ENCODE measurements at places on chromosomes 7 and 10.

GRCh38 chr7:139618482-139619366 is 95.2 kb downstream of the CLEC2L start:
- DNase-seq, result no peak

- DNase-seq, result no peak
Measured at GRCh38 chr10:94133239-94133638, 139.5 kb downstream of the PLCE1 start.

DNA sequence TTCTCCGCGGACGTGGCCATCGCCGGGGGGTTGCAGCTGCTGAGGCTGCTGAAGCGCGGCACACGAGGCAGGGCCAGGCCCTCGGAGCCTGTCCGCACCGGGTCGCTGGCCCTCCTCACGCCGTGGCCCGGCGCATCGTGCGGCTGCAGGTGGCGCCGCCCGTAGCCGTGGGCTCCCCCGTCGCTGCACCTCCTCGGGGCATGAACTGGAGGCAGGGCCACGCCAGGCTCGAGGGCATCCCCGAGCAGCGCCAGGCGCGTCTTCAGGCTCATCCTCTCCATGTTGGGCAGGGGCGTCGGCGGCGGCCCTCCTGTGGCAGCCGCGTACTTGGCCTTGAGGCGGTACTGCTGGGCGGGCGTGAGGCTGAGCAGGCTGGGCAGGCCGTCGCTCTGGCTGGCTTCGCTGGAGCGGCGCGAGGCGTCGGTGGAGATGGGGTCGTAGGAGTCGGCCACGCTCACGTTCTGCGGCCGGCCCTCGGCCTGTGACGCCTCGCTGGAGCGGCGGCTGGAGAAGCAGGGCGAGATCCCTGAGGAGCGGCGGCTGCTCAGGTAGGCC is 263.1 kb upstream of the INHBA start:
- DNase-seq, result no peak

GRCh38 chr10:29603223-29603896 is 31.4 kb downstream of the SVIL start:
- DNase-seq, result no peak

- no peak for DNase-seq
Measured at GRCh38 chr10:47022311-47023131, 111.3 kb downstream of the PTPN20 start.

DNA sequence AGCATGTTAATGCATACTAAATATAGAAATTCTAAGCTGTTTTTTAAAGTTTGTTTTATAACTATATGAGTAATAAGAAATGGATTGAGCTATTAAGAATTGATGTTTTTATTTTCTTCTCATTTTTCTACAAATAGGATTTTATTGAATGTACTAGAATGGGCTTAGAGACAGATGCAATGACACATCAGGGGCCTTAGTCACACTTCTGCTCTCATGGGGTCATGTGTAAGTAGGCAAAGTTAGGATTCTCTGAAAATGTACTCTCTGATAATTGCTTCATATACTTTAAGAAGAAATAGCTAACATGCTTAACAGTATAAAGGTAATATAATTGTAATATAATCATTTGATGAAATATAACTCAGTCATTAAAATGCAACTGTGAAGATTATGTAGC is 154.6 kb downstream of the ZNF438 start:
- no peak for DNase-seq

DNA sequence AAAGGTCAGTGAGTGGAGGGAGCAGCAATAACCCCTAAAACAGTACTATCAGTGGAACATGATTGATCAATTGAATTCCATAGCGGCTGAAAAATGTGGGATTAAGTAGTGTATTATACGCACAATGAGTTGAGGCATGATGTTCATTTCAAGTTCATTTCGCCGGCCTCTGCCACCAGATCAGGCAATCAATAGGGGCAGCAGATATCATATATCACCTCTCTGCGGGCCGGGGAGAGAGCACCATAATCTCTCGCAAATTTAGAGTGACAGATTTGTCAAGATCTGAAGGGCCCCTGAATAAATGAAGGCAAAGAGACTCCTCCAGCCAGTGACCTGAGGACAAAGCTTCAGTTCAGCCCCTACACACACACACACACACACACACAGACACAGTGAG is 58.5 kb downstream of the PAX2 start:
- DNase-seq, result no peak

DNA sequence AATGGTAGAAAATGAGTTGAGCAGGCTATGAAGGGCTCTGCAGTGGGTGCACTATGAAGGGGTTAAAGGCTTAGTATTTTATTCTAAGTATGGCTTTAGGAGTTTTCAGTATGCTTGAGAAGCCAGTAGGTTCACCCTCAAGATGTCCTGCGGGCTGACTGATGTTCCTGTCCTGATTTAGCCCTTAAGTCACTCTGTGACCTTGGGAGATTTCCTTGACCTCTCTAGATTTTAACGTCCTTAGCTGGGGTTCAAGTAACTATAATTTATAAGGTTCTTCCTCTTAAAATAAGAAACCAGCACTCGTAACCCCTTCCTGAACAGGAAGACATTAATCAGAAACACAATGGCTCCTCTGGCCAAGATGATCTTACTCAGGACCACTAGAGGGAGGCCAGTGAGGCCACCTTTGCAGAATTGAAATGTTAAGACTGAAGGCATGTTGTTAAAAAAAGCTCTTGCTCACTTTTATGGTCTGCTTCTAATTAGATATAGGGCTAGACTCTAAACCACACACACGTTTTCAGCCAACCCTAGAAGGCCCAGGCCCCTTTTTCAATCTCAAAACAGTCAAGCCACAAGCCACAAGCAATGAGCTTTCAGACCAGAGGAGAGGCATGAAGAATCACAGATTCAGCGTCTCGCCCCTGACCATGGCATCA is 41.9 kb downstream of the CDK1 start:
- no peak for DNase-seq

- no peak for DNase-seq
Measured at GRCh38 chr7:92413550-92413949, 33.7 kb upstream of the GATAD1 start.

DNA sequence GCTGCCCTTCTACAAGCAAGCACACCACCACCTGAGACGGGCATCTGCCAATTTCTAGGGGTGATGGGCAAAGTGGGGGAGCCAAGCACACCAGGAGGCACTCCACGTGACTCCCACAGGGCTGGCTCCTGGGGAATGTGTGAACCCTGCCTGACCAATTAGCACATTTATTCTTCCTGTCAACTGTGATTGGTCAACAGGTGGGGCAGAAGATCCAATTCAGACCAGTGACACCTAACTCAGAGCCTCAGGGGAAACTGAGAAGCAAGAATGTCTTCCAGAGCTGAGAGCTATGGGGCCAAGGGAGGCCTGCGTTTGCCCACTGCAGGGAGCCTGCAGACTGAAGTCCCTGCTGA is 15.4 kb downstream of the TMEM273 start:
- no peak for DNase-seq

DNA sequence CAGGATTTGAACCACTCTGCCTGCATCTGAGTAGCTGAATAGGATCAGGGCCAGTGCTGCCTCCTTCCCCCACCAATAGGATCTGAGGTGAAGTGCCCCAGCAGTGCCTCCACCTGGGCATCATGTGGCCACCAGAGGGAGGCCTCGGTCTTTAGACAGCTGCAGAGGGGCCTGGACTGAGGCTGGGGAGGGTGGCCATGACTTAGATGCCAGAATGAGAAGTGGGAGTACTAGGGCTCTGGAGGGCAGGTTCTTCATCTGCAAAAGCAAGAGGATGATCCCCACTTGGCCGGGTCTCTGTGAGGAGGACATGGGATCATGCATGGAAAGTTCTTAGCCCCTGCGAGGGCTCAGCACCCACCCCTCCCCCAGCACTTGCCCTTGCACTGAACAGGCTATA is 56.9 kb downstream of the NEUROG3 start:
- no peak for DNase-seq

DNA sequence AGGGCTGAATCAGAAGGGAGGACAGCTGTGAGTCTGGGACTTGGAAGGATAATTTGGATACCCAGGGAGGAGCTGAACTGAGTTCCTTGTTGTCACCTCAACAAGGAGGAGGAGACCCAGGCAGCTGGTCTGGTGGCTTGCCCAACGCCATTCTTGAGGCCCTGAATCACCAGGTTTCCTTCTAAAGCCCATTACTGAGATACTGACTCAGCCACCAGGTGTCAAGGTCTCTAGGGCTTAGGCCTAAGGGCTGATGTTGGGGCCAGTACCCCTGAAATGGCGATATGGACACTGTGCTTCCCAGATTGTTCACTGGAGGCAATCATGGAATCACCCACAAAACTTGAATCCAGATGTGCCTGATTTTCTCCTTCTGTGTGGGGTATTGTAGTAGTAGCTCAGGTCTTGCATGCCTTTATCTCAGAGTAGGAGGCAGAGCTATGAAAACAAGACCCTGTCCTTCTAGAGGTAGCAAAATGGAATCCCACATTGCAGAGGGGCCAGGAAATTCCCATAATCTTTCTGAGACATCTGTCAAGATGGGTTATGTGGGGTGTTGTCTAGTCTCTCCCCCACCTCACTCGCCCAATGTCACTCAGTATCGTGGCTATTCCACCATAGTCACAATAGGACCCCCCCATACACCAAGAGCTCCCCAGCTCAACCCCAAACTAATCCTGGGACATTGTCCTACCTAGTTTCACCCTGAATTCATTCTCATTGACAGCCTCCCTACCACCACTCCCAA is 1.8 kb upstream of the ATG9B start:
- DNase-seq, result no peak

- DNase-seq, result no peak
Measured at GRCh38 chr7:28695300-28696295, 262.5 kb downstream of the TRIL start.

DNA sequence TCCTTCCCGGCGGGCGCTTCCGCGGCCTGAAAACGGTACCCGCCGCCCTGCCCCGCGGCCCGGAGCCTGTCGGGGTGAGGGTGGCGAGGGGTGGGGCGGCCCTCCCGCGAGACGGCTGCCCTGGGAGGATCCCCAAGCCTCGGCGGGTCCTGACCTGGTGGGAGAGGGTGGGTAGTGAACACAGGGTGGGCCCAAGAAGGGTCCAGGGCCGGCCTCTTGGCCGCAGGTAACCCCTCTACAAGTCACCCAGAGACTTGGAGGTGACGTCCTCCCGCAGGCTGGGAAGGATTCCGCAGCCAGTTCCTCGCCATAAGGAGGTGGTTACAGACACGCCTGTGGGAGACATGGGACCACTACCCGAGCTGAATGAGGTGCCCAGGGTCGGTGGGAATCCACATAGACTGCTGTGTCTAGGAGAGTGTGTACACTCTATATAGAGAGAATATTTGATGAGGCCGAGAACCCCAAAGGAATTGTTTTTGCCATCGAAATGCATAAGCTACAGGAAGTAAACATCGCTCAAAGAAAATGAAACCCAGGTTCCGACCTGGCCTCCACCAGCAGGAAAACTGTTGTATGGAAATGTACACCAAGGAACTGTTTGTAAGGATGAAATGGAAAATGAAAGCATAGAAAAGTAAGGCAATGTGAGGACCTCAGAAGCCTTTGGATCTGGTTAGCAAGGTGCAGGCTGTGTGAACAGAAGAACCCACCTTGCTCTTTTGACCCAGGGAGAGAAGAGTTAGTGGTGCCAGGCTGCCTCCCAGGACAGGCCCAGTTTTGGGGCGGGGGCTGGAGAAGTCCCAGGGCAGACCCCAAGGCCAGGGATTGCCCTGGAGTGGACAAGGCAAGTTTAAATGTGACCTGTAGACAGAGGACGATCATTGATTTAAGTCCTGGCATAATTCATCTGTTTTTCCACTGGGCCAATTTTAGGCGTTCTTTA is 659 bp downstream of the OPTN start:
- no peak for DNase-seq

DNA sequence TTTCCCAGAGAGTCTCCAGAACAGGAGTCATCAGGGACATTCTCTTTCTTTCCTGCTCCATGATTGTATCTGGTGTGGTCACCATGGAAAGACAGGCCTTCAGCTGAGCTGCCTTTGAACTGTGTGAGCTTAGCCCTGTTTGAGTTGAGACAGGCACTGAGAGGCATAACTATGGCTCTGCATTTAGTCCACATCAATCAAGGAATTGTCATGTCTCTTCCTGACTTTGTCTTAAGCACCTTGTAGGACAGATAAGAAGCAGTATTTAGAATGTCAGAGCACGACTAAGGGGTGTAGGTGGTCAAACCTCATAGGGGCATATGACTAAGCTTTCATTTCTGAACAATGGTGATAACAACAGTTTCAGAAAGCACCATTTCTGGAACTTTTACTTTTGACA is 53.5 kb downstream of the EPDR1 start:
- no peak for DNase-seq

DNA sequence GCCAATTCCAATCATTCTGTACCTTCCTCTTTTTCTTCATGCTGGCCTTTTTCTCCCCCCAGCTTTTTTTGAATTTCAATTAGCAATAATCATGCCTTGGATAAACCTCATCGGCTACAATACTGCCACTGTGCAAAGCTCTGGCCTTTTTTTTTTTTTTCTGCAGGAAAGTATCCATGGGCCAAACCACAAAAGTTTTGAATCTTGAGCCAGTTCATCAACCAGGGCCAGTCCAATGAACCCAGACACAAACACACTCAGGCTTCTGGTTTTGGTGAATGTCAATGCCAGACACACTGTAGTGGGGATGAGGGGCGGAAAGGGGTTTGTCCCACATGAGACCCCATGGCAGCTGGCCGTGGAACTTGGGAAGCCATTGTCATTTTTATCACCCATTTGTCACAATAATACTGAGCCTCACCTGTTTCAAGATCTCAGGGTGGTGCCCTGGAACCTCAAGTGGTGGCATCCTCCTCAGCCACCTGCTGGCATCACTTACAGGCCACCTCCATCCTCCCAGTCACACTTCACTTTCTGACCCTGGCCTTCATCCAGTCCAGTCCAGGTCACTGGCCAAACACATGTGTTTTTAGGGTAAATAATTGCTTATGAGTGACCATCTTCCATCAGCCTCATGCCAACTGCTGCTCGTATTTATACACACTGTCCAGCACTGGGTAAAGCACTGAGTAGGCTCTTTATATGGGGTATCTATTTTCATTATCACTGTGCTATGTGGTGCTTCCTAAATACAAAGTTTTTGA is 40.8 kb upstream of the TSPAN33 start:
- no peak for DNase-seq

GRCh38 chr7:114428211-114428610 is 13.6 kb downstream of the FOXP2 start:
- DNase-seq, result no peak

All from HS-27A (cell line).